ENCODE measurements at places on chromosomes 12 and 14.

DNA sequence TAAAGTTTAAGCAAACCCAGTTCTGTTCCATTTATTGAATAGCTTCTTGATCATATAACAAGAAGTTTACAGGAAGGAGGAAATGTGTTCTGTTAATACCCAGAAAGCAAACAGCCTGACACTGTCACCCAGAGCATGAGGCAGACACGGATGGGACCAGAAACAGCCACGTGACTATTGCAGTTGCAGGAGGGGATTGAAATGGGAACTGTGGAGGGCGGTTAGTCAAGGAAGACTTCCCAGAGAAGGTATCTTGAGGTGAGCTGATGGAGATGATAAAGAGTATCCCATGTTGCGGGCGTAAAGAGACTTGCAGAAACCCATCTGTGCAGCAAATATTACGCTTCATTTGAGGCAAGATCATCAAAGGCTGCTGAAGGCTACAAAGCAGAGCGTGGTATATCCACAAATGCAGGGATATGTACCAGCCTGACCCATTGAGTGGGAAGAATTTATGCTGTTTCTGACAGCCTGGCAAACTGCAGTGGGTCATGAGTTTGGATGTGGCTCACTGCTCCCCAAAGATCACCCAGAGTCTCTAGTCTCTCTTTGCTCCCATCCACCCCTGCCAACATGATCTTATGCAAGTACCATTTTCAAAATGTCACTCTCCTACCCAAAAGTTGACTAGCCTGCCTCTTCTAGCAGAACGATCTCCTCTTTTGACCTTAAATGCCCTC, 20.7 kb downstream of the KRT76 start:
- DNase-seq, result no peak

GRCh38 chr14:27605282-27605681, 1007.4 kb upstream of the NOVA1 start:
- DNase-seq, result no peak

GRCh38 chr12:34393821-34394150, 371.5 kb downstream of the ALG10 start:
- no peak for DNase-seq

- no peak for DNase-seq
Observed at GRCh38 chr14:105315211-105315721, 718 bp downstream of the PACS2 start.

DNA sequence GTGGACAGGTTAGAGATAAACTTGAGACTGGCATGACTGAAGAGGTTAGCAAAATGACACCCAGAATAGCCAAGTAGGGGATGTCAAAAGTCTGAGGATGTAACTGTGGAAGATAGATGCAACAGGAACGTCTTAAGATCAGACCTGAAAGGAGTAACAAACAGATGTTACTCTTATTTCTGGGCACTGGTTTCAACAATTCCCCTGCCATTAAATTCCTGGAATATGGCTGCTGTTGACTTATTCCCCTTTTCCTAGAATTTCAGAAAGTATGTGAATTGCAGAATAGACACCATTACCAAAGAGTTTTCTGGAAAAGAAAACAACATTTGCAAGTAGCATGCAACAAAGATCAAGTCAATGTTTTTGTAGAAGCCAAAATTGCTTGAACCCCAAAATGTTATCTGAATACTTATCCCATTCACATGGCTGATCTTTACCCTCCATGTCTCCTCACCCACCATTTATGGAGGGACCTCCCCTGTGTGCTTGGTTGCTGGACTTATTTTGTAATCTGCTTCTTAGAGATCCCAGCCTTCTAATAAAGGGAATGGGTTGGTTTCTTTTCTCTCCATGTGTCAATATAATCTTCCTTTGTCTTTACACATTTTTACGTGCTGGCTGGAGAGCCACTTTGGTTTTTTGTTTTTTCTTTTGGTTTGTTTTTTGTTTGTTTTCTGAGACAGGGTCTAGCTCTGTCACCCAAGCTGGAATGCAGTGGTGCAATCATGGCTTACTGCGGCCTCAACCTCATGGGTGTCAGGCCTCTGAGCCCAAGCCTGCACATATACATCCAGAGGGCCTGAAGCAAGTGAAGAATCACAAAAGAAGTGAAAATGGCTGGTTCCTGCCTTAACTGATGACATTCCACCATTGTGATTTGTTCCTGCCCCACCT, 57.0 kb downstream of the BBS10 start:
- DNase-seq, result no peak

DNA sequence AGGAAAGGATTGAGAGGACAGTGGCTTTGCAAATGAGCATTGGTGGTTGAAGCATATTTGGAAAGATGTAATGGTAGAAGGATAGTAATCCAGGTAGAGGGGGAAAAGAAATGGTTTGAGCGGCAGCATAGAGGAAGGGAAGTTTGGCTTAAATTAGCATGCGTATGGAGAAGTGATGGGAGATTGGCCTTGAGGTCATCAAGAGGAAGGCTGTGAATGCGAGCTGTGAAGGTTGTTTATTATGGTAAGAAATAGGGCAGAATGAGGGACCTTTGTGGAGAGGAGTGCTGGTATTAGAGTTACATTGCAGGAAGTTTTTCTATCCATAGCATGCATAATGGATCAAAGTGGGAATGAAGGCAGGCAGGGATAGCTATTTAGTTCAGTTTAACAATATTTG, 162.1 kb downstream of the TMTC2 start:
- no peak for DNase-seq

DNA sequence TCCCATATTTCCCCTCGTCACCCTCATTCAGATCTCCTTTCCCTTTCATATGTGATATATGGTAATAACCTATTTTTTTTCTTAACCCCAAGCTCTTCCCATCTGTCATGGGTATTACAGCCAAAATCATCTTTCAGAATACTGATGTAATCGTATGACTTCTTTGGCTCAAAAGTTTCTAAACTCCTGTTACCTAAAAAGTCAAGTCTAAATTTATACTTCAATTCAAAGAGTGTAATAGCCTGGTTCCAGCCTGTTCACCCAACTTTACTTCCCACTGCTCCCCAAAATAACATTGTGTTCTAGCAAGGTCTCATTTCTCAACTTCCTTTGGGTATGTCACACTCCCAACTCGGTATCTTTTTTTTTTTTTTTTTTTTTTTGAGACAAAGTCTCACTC, 48.5 kb downstream of the TBK1 start:
- DNase-seq, result no peak

DNA sequence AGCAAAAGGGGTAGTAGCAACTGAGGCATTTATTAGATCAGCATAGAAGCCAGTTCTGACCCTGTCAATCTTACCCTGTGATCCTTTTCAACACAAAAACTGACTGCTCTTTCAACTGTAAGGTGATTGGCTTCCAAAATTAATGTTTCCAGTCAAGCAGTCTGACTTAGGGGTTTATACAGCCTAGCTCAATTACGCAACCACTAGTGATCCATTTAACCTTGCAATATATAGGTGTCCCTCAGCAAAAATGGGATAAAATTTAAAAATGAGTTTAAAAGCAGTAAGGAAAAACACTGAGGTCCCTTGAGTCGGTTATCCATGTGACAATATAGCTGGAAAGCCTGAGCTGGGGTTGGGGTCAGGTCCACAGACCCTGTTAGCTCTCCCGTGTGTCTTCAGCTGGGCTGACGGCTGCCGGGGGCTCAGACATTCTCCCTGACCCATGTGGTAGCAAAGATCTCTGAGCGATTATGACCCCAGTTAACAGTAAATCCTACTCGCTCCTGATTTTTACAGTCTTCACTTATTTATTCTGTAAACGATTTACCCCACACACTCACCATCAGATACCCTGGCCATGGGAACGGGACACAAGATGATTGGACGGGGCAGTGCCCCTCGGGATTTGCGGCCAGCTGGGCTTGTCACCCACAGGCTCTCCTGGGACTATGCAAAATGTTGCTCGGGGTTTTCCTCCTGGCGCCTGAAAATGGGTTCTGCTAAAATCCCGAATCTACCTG, 16.6 kb downstream of the ADGRD1 start:
- no peak for DNase-seq

DNA sequence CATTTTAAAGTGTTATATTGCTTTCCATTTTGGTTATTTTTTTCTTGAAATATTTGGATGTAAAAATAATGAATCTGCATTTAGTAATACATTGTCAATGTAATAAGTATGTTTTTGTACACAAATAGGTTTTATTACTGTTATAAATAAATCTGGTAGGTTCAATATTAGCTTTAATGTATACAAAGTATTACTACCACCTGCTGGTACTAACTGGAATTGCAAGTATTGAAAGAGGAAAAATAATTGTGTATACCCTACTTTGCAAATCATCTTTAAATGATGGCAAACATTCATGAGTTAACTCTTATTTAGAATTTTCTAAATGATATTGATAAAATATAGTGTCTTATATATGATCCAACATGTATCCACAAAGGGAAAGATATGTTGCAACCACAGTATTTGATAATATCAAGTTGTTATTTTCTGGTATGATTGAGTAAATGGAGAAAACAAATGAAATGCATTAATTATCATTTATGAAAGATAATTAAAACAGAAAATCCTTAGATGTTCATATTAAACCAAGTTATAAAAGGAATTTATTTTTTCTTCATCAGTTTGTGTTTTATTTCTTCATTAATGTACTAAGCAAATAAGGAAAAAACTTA, 3.2 kb downstream of the OR4K2 start:
- no peak for DNase-seq

All from stimulated activated CD8-positive, alpha-beta memory T cell treated with anti-CD3 and anti-CD28 coated beads, Interleukin-15, amount 100 ng/mL, for 1 hour (primary cell).